Activated naive CD8-positive, alpha-beta T cell treated with anti-CD3 and anti-CD28 coated beads, Interleukin-2, amount 10 ng/mL, durations not matched to agents 7 days and 5 days (primary cell): ENCODE measurements at places on chromosomes 4 and X. TPM values are rescaled to one million over a fixed set of nuclear protein-coding genes. Genes with fewer than 3 reads are reported as not detected.

Gene SHROOM3
- not detected for total RNA-seq

DNA sequence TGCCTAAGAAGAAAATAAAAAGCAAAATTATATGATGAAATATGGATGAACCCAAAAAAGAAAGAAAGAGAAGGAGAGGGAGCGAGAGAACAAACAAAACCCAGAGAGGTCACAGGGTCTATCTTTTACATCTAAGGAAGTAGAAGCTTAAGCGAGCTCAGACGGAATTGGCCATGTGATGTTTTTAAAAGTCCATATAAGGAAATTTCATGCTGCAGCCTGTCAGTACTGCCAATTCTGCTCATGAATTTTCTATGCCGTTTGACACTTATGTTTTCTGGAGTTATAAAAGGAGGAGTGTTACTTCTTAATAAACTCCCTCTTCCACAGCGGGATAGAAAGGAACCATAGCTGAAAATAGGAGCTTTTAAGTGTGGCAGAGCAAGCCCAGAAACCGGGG is 32.9 kb upstream of the DCX start:
- no peak for DNase-seq

DNA sequence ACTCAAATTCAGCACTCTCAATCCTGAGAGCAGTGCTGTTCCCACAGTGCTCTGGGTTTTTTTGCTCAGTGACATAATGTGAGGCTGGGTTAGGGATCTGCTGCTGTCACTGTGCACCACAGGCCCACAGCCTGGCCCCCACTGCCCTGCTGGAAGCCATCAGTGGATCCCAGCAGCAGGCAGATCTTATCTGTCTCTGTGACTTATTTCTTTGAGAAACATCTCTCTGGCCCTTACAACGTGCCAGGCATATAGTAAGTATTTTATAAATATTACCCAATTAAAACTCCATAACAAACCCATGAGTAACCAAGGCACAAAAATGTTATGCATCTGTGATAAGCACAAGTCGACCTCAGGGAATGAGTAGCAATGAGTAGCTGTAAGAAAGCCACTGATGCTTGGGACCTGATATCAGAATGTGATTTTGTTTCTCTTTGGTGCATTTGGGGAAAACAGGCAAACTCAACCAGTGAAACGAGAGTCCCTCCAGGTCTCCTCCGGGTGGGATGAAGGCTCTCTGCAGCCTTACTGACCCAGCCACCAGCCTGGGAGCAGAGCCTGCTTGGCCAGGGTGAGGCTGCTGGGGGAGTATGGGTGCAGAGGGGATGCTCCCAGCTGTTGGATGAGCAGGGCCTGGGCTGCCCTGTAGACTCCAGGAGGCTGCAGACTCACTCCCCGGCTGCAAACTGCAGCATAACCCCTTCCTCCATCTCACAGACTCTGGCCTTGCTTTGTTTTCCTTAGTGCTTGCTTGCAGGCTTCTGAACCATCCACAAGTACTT is 172.7 kb upstream of the LNX1 start:
- no peak for DNase-seq

DNA sequence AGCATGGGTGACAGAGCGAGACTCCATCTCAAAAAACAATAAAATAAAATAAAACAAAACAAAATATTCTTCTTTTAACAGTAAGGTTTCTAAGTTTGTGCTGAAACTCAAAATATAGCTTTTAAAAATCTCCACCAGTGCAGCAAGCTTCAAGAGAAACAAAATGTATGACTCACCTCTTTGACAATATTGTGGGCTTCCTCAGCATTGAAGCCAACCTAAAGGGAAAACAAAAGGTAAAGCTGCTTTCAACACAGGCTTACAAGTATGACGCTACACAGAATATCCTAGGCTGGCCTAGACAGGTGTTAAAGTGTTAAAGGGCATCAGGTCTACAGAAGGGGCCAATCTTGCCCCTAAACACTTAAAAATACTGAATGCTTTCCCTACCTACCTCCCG is 1.2 kb downstream of the DYNLT3 start:
- DNase-seq, result no peak

- DNase-seq, result no peak
Measured at GRCh38 chrX:95760356-95760755, 924.3 kb upstream of the DIAPH2 start.

DNA sequence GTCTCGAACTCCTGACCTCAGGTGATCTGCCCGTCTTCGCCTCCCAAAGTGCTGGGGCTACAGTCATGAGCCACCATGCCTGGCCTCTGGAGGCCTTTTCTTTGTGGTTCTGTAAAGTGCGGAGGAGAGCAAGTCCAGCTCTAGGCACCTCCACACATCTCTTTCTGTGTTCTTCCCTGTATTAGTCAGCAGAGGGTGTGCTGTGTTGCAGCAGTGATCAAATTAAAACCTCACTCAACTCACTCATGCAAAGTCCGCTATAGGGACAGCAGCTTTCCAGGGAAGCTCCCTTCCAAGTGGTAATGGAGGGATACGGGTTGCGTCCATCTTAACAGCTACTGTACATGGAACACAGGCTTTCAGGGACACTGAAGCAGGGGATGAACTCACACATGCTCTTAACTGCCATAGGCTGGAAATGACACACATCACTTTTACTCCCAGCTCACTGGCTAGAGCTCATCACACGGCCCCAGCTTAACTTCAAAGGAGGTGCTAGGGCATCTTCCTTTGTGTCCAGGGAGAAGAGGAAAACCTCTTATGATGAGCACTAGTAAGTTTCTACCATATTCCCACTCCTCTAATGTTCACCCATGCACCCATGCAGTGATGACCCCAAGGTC is 36.0 kb upstream of the CCNG2 start:
- no peak for DNase-seq

GRCh38 chr4:137647375-137647774 is 115.1 kb upstream of the PCDH18 start:
- DNase-seq, result no peak

DNA sequence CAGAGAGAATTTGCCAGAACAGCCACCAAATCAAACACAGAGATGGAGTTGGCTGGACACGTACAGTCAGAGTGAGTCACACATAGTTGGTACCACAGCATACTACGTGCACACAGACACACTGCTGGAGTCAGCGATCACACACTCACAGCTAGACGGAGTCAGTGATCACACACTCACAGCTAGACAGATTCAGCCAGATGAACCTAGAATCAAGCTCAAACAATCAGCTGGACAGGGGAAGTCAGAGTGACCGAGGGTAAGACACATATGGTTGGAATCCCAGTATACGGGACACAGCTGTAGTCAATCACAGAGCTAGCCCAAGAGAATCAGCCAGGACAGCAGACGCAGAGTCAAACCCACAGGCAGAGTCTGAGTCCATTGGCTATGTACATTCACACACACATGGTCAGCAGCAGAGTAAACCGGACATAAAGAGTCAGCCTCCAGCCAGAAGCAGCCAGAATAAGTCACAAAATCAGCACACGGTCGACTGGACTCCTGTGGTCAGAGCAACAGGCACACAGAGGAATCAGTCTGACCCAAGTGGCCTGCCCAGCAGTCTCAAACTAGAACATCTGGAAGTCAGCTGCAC is 4.6 kb downstream of the SLC38A5 start:
- no peak for DNase-seq
